ENCODE measurements at places on chromosomes 5 and 9.

DNA sequence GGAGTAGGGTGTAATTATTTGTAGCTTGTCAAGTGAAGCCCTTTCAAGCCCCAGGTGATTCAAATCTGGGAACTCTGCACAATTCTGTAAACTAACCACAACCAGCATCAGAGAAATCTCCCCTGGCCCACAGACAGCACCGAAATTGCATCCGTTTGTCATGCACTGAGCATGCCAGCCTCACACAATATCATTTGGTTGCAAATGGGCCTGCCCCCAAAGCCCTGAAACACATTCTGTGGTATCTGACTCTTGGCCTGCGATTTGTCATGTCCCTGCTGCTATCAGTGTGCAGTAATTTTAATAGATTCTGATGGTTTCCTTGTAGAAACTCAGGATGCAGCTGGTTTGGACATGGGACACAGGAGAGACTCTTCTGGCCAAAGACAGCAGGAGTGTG, 35.3 kb downstream of the SNX24 start:
- DNase-seq: no peak

DNA sequence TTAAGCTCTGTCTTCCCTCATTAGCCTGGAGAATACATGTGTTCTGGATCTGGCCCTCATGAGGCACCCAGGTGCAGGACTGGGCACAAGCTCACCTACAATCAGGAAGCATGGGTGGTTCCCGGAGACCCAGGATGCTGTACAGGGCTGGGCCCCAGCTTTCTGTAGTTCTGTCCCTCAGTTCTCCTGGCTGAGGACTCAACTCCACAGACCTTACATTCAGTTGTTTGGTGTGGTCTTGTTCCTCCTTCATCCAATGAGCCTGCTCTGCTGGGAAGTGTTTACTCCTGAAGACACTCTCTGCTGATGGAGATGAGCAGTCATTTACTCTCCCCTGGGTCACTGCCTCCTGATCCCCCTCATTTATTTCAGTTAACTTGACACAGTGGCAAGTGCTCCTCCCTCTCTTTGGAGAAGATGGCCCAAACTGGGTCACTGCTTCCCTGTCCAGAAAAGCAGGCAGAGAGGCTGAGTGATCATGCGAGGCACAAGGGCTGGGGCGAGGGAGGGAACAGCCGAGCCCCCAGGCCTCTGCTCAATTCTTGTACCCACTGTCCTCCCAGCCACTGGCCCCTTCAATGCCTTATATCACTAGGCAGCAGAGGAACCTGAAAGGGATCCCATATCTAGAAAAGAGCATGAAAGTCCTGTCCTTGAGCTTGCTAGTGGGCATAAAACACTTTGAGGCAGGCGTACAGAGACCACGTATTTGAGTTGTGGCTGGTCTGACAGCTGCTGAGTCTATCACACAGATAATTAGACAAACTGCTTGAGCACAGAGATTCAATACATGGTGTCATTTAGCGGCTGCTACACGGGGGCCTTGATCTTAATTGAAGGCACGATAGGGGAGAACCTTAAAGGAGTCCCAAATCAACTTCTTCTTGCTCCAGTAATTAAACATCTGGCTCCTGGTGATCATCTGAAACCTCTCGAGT, 221.7 kb downstream of the FSTL4 start:
- DNase-seq: no peak

GRCh38 chr9:12538842-12539579, 154.2 kb upstream of the TYRP1 start:
- no peak for DNase-seq

DNA sequence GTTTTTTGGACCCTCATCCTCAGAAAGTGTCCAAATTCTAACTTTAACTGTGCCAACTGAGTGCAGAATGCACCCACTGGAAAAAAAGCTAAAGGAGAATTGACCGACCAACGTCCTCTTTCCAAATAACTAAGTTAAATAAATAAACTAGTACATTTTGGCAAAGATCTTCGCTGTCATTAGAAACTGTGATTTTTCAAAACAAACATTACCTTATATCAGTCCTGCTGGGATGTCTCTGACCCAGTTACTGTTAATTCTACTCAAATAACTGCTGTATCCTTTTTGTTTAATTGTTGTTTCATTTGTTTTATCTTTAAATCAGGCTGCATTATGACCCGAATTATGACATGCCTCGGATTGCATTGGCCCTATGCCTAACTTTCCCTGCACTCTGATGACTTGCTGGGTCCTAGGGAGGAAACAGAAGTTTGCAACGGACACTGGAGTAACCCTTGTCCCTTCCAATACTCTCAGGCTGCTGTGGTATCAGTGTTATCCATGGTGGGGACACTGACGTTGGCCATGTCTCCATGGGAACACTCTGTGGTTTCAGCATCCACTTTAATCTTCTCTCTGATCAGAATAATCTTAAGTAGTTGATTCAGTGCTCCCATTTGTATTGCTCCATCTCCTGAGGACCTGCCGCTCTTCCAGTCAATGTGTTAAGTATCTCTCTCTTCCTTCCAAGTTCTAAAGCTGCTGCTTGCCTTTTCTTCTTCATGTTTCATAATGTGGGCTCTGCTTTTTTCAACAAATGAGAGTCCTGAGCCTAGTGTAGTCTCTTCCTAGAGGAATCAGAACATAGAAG, 11.1 kb upstream of the IFNA5 start:
- no peak for DNase-seq

DNA sequence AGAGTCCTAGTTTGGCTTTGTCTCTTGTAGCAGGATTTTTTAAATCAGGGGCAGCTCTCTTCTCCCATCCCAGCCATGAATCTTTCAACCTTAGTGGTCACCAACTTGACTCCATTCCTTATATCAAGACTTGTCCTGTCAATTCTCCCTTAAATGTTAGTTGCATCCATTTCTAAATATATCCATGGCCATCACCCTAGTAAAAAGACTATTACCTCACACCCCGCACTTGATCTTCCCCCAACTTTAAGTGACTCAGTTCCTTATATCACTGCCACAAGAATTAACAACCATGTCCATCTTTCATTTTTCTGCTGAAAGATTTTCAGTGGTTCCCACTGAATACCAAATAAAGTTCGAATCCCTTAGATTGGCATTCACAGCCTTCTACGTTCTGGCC, 67.0 kb downstream of the STX17 start:
- DNase-seq: no peak

DNA sequence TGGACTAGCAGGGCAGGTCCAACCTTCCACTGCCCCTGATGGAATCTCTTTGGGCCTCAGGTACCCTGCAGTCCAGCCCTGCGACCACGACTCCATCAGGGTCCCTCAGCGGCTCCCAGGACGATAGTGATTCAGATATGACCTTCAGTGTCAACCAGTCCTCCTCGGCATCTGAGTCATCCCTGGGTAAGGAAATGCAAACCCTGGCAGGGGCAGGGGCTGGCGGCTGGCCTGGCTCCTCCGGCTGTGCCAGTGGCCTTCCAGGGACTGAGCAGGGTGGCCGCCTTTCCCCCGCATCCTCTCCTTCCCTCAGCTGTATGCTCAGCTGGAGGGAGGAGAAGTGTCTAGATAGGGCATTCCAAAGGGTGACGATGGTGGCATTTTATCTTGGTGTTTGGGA, 45.0 kb downstream of the NEURL1B start:
- DNase-seq: no peak

- no peak for DNase-seq
Observed at GRCh38 chr5:34749431-34749873, 89.5 kb upstream of the TTC23L start.

DNA sequence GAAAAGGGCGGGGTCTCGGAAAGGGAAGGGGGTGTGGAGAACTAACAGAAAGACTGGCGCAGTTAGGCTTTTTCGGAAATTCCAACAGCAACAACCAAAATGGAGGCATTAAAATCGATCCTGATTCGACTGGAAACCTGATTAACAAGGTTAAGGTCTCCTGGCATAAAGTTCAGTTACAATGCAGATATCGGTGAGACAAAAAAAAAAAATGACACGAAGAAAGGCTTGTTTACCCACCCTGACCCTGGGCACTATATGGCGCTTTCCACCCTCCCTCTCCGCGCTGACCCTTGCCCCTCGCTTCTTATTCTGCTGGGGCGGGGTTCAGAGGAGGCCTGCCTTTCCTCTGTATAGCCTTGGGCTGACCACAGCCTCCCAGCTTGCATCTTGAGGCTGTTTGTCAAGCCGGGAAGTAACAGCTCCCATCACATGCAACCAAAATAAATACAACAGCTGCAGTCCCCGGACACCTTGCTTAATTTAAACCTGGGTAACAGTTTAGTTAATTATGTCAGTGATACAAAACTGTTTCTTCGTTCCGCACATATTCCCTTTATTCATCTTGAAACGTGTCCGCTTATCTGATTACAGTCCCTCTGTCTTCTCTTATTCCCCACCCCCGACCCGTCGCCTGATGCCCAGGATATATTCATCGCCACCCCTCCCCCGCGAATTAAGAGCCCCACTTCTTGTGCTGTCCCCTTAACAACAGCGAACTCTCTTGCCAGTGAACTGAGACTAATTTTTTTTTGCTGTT, 795 bp upstream of the PJA2 start:
- DNase-seq: peak; percentile 74

DNA sequence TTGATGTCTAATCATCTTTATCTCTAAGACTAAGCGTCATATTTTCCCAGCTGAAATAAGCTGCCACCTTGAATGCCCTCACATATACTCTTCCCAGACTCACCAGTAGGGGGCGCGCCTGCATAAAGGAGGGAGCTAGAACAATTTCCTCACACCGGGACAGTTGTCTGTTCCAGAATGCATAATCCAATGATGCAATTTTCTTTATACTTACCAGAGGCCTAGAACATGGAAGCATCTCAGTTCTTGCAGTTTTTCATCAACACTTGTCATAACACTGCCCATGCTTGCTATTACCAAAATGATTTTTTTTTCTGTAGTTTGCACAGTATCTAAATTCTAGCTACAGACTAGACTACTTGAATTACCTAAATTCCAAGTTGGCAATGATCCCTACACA, 203.9 kb downstream of the FRMD3 start:
- peak; percentile 64 for DNase-seq

DNA sequence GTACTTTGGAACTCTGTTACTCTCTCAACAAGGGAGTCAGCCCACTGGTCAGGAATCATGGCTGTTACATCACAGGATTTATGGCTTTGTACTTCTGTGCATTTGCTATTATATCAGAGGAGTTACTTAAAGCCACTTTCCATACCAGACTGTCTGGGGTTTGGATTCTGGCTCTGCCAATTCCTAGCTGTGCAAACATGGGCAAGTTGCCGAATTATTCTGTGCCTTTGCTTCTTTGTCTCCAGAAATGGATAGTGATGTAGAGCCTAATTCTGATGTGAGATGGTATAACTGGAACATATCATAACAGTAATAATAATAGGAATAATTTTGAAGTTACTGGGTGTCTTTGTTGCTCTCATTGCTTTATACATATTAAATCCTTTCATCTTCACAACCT, 1047.3 kb upstream of the SEMA6A start:
- DNase-seq: peak; percentile 9

DNA sequence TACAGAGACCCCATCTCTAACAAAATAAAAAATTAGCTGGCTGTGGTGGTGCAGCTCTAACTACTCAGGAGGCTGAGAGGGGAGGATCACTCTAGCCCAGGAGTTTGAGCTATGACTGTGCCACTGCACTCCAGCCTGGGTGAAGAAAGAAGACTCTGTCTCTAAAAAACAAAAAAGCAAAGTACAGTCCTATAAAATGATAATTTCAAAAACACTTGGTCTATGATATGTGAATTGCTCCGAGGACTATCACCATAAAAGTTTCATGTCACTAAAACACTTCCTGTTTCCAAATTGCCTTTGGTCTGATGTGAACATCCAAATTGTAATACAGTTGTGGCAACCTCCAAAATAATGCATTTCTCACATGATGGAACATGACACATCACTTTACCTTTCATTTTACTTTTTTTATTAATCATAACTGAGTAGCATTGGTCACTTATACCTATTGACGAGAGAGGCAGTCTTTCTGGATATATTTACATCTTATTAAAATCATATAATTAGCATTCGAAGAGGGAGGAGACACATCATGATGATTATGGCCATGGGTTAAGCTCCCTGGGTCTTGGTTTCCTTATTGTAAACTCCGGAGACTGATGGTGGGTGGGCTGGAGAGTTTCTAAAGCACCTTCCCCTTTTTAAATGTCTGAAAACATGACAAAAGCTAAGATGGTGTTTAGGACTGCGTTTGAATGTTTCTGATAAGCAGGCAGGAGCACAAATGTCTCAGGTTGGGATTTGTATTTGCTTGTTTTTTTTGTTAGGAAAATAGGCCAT, 25.8 kb upstream of the CD180 start:
- no peak for DNase-seq
